Muscle of back (tissue), 13 donors: ENCODE measurements at places on chromosomes 4 and X. TPM values are rescaled to one million over a fixed set of nuclear protein-coding genes. Genes with fewer than 3 reads are reported as not detected.
A peak's percentile ranks its signal among the peaks of the same experiment; 100 is the strongest.

GRCh38 chr4:125388613-125389012, 73.9 kb downstream of the FAT4 start:
- peak; percentile 80 for DNase-seq

DNA sequence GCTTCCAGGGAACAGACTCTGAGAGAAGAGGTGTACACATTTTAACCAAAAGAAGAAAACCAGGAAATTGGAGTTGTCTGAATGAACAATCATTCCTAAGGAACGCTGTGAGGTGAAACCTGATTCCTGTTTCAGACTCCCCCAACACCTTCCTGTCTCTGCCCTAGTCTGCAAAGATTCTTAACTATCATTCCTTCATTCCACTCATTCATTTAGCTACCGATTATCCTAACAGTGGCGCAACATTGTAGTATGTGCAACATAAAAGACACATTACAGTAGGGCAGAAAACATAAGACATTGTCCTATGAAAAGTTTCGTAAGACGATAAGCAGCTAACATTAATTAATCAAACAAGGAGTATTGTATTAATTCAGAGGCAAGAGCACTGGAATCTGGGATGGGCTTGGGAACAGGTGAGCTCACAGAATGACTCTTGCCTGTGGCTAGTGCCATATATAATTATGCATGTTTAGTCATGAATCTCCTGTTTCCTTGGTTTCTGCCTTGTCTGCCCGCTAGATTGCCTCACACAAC, 23.8 kb upstream of the ADH7 start:
- DNase-seq = no peak

The TAF7L gene
- 0.12 TPM for polyA plus RNA-seq

The MAOA gene
- polyA plus RNA-seq = 0.24 TPM

DNA sequence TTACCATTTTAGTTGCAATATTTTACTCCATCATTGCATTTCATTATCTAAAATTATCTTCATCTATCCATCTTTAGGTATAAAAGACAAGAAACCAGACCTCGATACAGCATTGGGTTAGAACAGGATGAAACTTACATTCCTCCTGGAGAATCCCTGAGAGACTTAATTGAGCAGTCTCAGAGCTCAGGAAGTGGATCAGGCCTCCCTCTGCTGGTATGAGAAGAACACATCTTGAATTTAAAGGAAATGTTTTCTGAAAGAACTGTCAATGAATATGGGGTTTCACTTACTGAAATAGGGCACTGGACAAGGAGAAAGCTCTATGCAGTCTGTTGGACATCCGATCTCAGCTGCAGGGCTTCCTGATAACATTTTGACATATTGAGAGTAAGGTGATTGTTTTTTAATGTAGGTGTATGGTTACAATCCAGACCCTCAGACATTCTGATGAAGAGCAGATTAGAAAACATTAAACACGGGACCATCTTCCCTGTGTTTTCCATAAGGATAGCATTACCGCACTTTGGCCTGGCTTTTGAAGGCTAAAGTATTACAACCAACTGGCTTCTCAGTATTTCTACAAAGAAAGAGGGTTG, 367.2 kb downstream of the BMPR1B start:
- peak; percentile 54 for DNase-seq

The YIPF7 gene
- polyA plus RNA-seq = 1.4 TPM

- no peak for DNase-seq
These were observed 132.5 kb upstream of the ZCCHC13 start for GRCh38 chrX:74171465-74171864.

The KIT gene
- 13.6 TPM for polyA plus RNA-seq

DNA sequence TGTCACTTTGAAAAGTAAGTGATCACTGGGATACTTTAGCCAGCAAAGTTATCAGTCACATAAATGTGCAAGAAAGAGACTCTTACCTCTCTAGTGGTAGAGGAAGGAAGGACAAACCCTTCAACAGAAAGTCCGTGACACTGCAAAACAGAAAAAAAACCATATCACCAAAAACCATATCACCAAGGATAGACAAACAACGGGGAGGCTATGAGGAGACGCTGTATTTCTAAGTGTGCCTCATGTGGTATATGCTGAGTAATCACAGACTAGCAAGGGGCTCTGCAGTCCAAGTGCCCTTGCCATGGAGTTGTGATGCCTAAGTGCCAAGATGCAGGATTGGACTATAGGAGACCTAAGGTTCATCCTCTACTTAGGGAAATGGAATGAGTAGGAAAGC, 11.5 kb upstream of the HDAC8 start:
- DNase-seq = no peak

DNA sequence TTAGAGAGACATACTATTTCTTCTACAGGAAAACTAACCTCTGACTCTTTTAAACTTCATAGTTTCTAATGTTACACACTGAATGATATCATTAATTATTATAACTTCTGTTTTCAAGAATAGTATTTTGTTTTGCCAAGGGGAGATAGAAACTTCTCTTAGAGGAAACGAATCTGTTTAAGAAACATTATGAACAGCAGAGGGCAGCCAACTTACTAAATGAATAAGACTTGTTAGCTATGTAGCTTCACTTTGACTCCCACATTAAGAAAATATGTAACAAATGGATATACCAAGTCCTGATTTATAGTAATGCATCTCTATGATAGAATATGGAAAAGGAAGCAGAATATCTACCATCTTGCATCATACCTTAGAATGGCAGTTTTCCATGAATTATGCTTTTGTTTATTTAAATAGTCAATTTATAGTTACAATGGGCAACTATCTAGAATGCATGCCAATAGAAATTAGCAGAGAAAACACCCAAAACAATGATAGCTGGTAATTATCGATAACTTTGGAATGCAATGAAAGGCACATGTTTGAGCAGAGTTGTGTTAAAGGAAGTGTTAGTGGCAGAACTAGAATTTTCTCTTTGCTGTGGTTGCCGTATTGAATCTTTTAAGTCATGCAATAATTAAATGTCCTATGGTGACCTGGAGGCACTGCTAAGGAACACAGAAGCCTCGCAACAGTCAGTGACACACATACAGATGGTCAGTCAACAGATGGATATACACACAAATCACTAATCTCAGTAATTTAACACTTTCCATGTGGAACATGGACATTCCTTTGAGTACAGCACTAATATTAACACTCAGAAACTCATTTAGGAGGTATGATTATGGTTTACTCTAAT, 105.7 kb upstream of the PDLIM3 start:
- peak; percentile 71 for DNase-seq

DNA sequence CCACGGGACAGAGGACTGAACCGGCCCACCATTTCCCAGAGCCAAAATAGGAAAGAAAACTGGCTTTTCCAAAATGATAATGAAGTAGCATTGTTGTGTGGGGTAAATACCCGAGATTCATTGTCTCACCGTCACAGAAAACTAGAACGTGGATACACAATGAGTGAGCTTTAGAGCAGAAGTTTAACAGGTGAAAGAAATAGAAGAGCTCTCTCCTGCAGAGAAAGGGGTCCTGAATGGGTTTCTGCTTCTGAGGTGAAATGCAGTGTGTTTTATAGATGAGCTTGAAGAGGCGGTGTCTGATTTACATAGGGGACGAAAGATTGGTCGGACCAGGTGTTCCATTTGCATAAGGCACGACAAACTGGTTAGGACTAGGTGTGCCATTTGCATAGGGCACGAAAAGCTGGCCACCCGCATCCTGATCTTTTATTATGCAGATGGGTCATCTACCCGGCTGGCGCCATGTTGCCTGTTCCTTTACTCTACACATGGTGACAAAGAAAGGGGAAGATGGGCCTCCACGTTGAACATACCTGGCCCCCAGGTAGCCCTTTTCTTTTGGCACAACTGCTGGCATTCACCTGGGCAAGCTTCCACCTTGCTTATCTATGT, 118.1 kb downstream of the ATXN3L start:
- DNase-seq = no peak

The PNCK gene
- polyA plus RNA-seq = 6.9 TPM

The TCEAL5 gene
- polyA plus RNA-seq = 6.0 TPM

- DNase-seq = peak; percentile 21
These were observed 114.5 kb upstream of the SLIT2 start for GRCh38 chr4:20137176-20137575.

DNA sequence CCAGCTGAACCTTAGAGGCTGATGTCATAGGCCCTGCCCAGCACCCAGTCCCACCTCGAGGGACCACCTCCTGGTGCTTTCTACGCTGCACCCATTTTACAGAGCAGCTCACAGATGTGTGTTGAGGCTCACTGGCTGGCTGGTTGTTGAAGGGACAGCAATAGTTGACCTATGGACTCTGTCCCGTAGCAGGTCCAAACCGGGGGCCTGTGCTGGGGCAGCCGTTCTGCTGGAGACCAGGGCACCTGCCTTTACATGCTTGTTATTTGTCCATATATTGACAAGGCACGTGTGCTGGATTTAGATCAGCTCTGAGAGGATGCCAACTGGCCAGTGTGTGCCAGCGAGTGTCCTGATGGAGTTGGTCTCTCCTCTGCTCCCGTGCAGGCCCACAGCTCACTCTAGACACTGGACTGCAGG, 58.1 kb downstream of the TNIP2 start:
- no peak for DNase-seq

- no peak for DNase-seq
These were observed 364.8 kb upstream of the EMCN start for GRCh38 chr4:100882661-100883060.

The ZXDA gene
- polyA plus RNA-seq = 2.8 TPM

- peak; percentile 79 for DNase-seq
These were observed 691 bp downstream of the MAGED1 start for GRCh38 chrX:51893931-51894696.

The GC gene
- not detected for polyA plus RNA-seq

DNA sequence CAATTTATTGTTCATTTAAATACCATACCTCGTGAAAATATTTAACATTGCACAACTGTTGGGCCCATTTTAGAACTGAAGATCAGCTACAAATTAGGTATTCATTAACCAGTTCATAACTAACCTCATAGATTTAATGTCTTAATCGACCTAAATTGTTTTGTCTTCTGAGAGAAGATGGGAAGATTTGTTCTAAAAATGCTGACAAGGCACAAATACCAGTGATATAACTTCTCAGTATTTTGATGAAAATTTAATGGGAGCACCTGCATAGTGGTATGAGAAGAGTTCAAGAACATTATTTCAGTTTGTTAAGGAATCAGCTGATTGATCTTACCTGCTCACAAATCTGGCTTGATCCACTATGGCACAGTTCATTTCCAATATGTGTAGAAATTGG, 33.9 kb downstream of the POF1B start:
- no peak for DNase-seq

GRCh38 chr4:1399508-1400190, 6.6 kb downstream of the NKX1-1 start:
- no peak for DNase-seq

DNA sequence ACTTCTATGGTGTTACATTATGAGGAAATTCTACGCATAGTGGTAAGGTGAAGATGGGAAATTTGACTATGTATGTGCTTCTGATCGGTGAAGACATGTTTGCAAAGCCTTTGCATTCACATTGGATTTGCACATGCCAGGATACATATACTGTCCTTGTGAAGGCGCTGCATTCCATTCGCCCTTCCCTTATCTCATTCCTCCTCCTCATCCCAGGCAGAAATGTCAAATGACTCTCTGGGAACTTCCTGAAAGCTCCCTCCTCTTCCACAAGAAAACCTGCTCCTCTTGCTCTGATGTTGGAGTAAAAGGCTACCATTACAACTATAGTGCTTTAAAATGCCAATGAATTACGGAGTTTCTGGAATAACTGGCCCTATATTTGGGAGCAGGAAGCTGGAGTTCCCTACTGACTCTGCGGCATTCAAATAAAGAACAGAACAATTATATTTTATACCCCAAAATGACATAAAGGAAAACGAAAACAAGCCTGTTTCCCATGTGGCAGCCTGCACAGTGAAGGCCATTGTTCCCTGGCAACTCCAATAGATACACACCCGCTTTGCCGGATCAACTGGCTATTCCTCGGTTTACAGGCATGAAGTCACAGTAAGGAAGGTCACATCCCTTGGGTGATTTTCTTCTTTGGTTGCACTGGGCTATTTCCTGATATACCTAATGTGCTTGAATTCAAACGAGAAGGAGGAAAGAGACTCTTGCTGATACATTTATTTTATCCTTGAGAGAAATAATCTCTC, 84.5 kb downstream of the AREG start:
- DNase-seq = no peak

The RHOH gene
- 0.21 TPM for polyA plus RNA-seq

The ZNF732 gene
- 1.6 TPM for polyA plus RNA-seq

DNA sequence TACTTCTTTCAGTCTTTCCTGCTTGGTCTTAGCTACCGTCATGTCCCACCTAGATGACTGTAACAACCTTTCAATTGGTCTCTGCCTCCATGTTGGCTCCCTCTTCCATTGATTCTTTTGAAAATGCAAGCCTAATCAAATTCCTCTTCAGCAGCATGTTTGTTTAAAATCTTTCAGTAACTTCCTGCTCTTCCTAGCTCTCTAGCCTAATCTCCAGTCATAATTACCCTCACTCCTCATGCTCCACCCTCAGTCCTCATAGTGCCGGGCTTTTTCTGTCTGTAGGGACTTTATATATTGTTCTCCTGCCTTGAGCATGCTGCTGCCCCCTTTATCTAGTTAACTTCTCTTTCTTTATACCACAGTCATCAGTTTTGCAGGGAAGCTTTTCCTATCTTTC, 12.1 kb downstream of the SNX25 start:
- DNase-seq = no peak

The FGF5 gene
- 1.1 TPM for polyA plus RNA-seq

- DNase-seq = peak; percentile 56
These were observed at the start of gene RTL3 for GRCh38 chrX:78658845-78659744. RTL3 (minus strand) TSS chrX:78659328; CDS start chrX:78658420, 908 bp downstream.

The RBMX gene
- 260 TPM for polyA plus RNA-seq

DNA sequence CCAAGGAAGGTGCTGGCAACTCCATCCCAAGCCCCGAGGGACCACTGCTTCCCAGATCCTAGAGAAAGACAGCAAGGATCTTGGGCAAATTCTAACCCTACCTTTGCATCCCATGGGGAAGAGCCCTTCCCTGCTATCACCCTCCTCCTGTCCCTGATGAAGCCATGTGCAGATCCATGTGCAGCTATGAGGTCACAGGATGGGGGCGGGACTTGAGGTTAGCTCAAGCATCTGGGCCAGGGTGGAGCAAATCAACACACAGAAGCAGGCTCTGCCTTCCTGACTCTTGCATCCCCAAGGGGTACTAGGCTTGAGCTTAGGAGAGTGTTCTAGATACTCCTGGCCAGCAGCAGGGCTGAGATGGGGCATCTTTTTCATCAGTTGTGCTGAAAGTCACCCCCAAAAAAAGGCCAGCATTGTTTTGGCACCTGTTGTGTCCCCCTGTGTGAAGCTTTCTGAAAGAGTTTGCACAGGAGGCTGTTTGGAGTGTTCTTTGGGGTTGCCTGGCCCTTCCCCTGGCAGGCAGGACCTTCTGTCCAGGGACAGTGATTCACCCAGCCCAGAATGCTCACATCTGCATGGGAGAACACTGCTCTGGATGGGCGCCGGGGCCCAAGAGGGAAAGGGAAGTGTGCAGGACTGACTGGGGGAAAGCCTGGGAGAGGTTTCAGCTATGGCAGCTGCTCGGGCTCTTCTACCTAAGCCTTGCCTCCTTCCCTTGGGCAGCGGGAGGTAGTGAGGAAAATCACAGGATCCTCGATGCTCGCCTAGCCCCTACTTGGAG, 50.8 kb downstream of the PRPS1 start:
- no peak for DNase-seq

The LDB2 gene
- polyA plus RNA-seq = 41.9 TPM
